ENCODE measurements at places on chromosomes 12 and 14.

GRCh38 chr14:73795974-73796373, 55.7 kb upstream of the PTGR2 start:
- H3K27me3 ChIP-seq = 0 out of 2 replicates have a peak, but pooled peaks cover 2% of the 10 kb centered on the region
- H3K4me1 ChIP-seq = no peaks in the 10 kb centered on the region
- no peak for DNase-seq
- no peak overlapping the region for H3K4me3 ChIP-seq
- H3K36me3 ChIP-seq = no peaks in the 10 kb centered on the region

DNA sequence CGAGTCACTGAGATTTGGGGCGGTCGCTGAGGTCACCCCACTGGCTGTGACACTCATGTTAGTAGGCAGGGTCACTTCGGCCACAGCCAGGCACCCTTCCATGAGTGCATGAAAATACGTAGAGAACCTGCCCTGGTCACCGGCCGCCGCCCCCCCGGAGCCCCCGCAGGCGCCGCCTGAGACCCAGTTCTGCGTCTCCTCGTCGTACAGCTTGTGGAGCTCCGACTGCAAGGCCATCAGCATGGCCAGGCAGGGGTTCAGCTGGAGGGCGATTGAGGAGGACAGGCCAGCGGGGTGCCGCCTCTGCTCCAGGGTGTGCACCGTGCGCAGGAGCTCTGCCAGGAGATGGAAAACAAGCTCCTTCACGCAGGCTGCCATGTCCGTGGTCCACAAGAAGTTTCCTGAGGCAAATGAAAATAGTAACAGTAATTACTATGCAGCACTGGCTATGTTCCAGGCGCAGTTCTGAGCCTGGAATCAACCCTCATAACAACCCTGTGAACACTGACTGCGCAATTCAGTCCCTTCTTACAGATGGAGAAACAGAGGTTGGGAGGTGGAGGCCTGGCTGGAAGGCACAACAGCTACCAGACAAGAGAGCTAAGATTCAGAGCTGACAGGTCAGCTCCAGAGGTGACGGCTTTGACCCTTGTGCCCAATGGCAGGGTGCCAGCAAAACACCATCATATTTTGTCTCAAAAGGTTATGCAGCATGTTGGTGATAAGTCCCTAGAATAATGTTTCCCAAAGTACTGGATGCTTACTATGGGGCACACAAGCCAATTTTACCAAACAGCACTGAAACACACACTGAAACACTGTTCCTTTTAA, 59.9 kb downstream of the TRAFD1 start:
- no peak for DNase-seq
- no peak overlapping the region for H3K4me3 ChIP-seq
- peaks cover 7% of the 10 kb centered on the region for H3K4me1 ChIP-seq
- H3K36me3 ChIP-seq = peaks cover 5% of the 10 kb centered on the region

GRCh38 chr14:51004801-51005526, 60.7 kb upstream of the PYGL start:
- no peak overlapping the region for H3K4me3 ChIP-seq
- H3K4me1 ChIP-seq = no peaks in the 10 kb centered on the region
- no peak for DNase-seq
- H3K27me3 ChIP-seq = no peaks in the 10 kb centered on the region
- H3K27ac ChIP-seq = no peak overlapping the region

DNA sequence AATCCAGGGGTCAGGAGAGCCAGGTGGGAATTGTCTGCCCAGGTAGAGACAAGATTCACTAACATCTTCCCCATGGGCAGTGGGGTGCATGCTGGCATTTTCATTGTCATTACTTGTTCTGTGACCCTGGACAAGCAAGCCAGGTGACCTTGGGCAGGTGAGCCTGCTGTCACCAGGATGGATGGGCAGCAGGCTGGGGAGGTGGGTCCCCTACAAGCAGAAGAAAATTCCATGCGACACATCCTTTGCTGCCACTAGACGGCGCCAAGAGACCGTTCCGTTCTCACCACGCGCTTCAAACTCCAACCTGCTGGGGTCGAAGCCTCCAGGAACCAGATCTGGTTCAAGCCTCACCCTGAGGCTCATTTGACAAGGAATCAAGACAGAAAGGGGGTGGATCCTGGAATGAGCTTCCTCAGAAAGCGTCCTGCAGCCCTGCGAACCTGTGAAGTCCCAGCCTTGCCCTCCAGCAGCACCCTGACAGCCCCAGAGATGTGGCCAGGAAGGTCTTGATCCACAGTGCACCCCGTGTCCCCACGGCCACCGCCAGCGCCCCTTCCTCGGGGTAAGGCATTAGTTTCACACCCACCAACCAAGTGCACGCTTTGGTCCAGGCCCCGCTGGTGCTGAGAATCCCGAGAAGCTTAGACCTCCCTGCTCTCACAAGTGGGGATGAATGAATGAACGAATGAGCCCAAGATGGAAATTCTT, 3.2 kb upstream of the DYNC1H1 start:
- H3K27ac ChIP-seq = no peak overlapping the region
- no peak overlapping the region for H3K4me3 ChIP-seq
- H3K27me3 ChIP-seq = peaks cover 4% of the 10 kb centered on the region
- no peaks in the 10 kb centered on the region for H3K36me3 ChIP-seq

GRCh38 chr12:101878243-101878821, 952 bp downstream of the DRAM1 start:
- H3K4me1 ChIP-seq = no peaks in the 10 kb centered on the region
- H3K4me3 ChIP-seq = peak overlapping the region; percentile 94
- H3K27ac ChIP-seq = no peak overlapping the region
- H3K36me3 ChIP-seq = peaks cover 9% of the 10 kb centered on the region

DNA sequence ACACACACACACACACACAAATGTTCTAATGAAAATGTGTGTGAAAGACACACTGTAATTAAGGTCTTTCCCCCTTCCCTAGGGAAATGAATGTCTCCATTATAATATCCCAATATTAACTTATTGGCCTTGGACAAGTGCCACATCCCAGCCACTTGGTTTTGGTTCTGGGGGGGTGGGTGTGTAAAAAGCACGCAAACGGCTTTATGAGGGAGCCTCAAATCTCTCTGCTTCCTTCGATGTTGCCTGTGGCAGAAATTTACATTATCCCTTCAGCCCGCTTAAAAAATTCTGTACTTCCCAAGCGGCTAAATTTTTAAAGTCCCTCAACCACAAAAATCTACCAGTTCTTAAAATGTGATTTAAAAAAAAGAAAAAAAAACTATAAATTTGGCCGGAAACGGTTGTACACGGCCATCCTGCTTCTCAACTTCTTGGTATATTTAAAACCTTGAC, 432 bp downstream of the C14orf93 start:
- H3K4me3 ChIP-seq = peak overlapping the region; percentile 76
- no peak for DNase-seq
- H3K36me3 ChIP-seq = peaks cover 9% of the 10 kb centered on the region
- H3K27ac ChIP-seq = no peak overlapping the region
- H3K27me3 ChIP-seq = no peaks in the 10 kb centered on the region

- peaks cover 38% of the 10 kb centered on the region for H3K36me3 ChIP-seq
- H3K27ac ChIP-seq = no peak overlapping the region
- H3K27me3 ChIP-seq = no peaks in the 10 kb centered on the region
- H3K4me1 ChIP-seq = no peaks in the 10 kb centered on the region
- H3K4me3 ChIP-seq = no peak overlapping the region
These were observed 48.2 kb downstream of the SETD3 start for GRCh38 chr14:99432485-99432884.

GRCh38 chr14:24425704-24426103, 3.8 kb downstream of the CBLN3 start:
- no peak for DNase-seq
- no peak overlapping the region for H3K27ac ChIP-seq
- no peak overlapping the region for H3K4me3 ChIP-seq
- H3K4me1 ChIP-seq = no peaks in the 10 kb centered on the region
- H3K27me3 ChIP-seq = peaks cover 2% of the 10 kb centered on the region
- no peaks in the 10 kb centered on the region for H3K36me3 ChIP-seq

DNA sequence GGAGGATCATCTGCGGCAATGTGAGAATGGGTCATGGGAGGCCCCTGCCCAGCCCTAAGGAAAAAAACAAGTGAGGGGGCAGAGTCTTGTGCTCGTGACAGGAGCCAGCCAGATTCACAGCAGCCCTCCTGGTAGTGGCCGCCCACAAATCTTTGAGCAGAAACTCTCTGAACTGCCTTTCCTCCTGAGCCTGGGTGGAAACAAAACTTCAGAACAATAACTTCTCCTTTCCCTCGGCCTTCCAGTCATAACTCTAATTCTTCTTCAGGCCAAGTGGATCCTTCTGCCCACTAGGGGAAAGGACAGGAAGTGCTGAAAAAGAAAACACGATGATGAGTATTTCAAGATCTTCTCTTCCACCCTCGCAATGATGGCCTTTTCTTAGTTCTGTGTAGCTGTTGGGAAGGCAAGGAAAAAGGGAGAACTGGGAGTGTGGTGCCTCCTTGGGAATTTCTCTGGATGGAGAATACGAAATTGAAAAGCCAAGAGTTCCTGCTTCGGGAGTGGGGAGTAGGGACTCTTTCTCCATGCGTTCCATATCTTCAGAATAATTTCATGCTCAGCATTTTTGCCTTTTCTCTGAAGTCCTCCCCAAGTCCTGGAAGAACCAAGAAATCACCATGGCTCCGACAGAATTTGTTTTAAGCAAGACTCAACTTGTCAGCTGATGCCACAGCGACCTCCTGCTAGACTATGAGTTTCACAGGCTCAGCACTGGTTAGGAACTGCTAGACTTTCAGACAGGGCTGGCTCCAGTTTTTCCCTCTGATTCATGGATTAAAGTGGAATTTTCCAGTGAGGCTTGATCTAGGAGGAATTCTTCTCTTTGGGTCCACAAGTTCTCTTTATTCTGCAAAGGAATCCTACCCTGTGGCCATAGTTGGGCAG, 188.9 kb downstream of the CAND1 start:
- no peak overlapping the region for H3K4me3 ChIP-seq
- no peaks in the 10 kb centered on the region for H3K36me3 ChIP-seq
- no peak overlapping the region for H3K27ac ChIP-seq
- no peaks in the 10 kb centered on the region for H3K27me3 ChIP-seq
- DNase-seq = no peak

DNA sequence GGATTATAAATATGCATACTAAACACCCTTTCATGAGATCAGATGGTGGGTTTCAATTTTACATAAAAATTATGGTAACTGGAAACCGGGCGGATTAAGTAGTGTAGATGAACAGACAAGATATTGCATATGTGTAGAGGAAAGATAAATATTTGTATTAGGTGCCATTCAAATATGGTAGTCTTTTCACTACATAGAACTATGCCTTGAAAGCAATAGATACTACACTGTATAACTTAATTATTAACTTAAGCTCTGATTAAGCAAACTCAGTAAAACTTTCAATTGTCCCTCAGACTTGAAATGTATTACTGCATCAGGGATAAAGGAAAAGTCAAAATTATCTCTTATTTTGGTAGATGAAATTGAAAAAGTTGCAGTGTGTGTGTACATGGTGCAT, 1.9 kb downstream of the PTPN21 start:
- no peaks in the 10 kb centered on the region for H3K4me1 ChIP-seq
- H3K27me3 ChIP-seq = no peaks in the 10 kb centered on the region
- DNase-seq = no peak
- H3K4me3 ChIP-seq = peak overlapping the region; percentile 46
- peaks cover 21% of the 10 kb centered on the region for H3K36me3 ChIP-seq

DNA sequence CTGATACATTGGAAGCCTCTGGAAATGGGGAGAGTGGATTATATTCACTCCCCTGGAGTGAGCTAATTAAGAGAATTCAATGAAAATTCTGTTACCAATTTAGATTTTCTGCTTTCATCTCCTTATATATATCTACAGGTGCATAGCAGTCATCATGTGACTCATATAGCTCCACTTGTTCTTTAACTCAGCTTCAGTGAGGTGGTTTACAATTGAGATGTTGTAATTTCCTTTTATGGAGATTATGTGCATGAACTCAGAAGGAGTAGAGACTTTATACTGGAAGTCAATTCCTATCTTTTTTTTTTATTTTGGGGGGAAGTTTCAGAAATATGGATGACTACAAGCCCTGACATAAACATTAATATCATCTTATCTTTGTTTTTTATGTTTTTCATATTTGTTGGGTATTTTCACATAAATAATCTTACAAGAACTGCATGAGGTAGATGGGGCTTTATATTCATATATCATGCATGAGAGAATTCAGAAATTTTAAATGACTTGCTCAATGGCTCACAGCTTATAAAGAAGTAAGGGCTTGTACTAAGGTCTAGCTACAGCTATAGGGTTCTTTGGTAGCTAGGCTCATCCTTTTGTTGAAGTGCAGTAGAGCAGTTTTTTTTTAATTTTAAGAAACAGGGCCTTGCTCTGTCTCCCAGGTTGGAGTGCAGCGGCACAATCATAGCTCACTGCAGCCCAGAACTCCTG, 92.3 kb upstream of the SCAF11 start:
- no peak overlapping the region for H3K4me3 ChIP-seq
- H3K4me1 ChIP-seq = no peaks in the 10 kb centered on the region
- no peak for DNase-seq
- no peaks in the 10 kb centered on the region for H3K27me3 ChIP-seq
- peaks cover 56% of the 10 kb centered on the region for H3K36me3 ChIP-seq
- H3K27ac ChIP-seq = no peak overlapping the region

GRCh38 chr14:99733211-99733539, 49.1 kb downstream of the CYP46A1 start:
- no peaks in the 10 kb centered on the region for H3K27me3 ChIP-seq
- no peaks in the 10 kb centered on the region for H3K36me3 ChIP-seq
- no peaks in the 10 kb centered on the region for H3K4me1 ChIP-seq
- no peak overlapping the region for H3K27ac ChIP-seq

DNA sequence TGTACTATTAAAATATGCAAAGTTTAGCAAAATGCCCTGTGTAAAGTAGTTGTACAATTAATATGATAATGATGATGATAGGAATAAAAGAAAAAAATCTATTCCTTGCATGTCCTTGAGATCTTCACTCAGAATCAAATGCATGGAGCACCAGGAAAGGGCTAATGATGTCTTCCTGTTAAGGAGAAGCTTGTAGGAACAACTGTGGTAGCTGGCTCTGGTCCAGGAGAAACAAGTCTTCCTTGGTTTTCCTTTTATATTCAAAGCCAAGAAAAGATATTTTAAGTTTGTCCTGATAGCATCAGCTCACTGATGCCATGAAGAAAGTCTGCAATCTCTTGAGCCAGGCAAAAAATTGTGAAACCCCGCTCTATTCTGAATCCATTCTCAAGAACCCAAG, 138.9 kb downstream of the PIK3C2G start:
- no peak for DNase-seq
- H3K27me3 ChIP-seq = no peaks in the 10 kb centered on the region
- H3K4me1 ChIP-seq = no peaks in the 10 kb centered on the region
- no peak overlapping the region for H3K27ac ChIP-seq

GRCh38 chr14:52046376-52046917, 22.4 kb downstream of the NID2 start:
- no peaks in the 10 kb centered on the region for H3K36me3 ChIP-seq
- 0 out of 2 replicates have a peak, but pooled peaks cover 3% of the 10 kb centered on the region for H3K4me1 ChIP-seq

DNA sequence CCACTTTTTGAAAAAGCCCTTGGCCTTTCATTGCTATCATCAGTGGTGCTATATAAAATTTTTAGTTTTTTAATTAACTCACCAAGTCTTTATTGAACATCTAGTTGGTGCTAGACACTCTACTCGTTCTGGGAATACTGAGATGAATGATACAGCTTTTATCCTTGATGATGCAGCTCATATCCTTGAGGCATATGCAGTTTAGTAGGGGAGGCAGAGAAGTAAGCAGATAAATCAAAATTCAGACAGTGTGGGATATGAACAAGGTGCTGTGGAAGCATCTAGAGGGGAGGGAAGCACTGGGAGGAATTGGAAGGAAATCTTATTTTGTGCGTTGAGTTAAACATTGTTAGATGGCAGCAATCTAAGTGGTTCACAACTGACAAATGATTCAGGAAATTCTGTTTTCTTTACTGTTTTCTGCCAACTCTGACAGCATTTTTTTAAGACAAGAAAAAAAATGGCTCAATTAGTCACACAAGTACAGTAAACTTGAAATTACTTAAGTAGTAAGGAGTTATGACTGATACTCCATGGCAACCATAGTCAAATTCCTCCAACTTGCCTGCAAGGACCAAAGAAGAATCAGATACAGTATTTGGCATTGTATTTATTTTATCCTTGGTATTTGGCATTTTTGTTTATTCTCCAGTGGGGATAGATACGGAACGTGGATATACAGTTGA, 119.2 kb downstream of the TMTC2 start:
- H3K27ac ChIP-seq = no peak overlapping the region
- no peak overlapping the region for H3K4me3 ChIP-seq
- H3K27me3 ChIP-seq = no peaks in the 10 kb centered on the region
- no peak for DNase-seq
